ENCODE measurements at places on chromosomes 6 and 20.

- DNase-seq, result no peak
These were observed 52.1 kb upstream of the CD93 start for GRCh38 chr20:23138226-23138625.

- DNase-seq, result no peak
These were observed 216.2 kb upstream of the ZNF217 start for GRCh38 chr20:53809728-53810365.

GRCh38 chr6:116392132-116393013 lies 21.6 kb downstream of the DSE start:
- no peak for DNase-seq

- DNase-seq, result no peak
These were observed 2.5 kb downstream of the NPBWR2 start for GRCh38 chr20:64104667-64105451.

DNA sequence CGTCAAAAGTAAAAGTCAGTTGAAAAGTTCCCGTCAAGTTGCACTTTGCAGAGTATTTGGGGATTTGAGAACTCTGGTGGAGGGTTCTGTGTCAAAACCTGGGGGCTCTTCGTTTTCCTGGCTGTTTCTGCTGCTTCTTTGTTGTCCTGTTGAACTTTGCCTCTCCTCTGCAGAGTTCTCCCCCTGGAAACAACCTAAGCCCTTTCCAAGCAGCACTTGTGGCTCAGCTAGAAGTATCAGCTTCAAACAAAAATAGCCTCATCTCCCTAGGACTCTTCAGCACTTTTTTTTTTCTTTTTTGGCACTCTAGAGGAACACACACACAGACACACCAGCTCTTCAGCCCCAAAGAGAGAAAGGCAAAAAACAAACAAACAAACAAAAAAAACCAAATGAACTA lies at the start of gene TRDN:
Gene TRDN, minus strand, starts transcription at position 169 of the 400 bp plus-strand sequence. CDS start 175 bp downstream, outside the sequence.
- DNase-seq, result no peak

- no peak for DNase-seq
These were observed 154.5 kb downstream of the QRSL1 start for GRCh38 chr6:106783640-106784566.

DNA sequence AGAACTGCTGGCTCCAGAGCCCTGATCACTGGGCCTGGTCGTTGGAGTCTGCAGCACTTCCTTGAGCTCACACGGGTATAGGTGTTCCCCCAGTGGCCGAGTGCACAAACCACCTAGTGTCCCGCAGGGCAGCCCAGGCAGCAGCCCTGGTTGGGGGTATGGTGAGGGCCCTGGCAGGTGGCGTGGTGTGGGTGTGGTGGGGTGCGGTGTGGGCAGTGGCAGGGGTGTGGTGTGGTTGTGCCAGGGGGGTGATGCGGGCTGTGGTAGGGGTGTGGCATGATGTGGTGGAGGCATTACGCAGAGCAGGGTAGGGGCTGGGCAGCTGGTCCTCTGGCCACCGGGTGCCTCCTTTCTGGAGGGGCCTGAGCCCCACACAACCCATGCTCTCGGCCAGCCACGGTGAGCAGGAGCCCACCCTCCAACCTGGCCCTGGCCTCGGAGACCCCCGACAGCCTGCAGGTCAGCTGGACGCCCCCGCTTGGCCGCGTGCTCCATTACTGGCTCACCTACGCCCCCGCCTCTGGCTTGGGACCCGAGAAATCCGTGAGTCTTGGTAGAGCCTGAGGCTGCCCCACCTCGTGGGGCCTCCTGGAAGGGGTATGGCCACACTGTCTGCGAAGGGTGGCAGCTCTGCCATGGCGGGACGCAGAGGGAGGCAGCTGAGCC lies 20.5 kb downstream of the COL20A1 start:
- no peak for DNase-seq

GRCh38 chr6:110491644-110492317 lies 15.4 kb upstream of the SLC22A16 start:
- DNase-seq, result no peak

GRCh38 chr20:58695895-58696375 lies 3.3 kb downstream of the NPEPL1 start:
- DNase-seq, result no peak
